ENCODE measurements at places on chromosomes 5 and 9.

GRCh38 chr5:114369680-114370417, 8.0 kb downstream of the KCNN2 start:
- H3K27ac ChIP-seq: no peak overlapping the region
- no peaks in the 10 kb centered on the region for H3K27me3 ChIP-seq
- H3K36me3 ChIP-seq: no peaks in the 10 kb centered on the region
- no peak for DNase-seq

GRCh38 chr9:131402738-131403492, 9.0 kb downstream of the PRRC2B start:
- H3K4me3 ChIP-seq: peak overlapping the region; percentile 21
- DNase-seq: no peak
- peaks cover 70% of the 10 kb centered on the region for H3K4me1 ChIP-seq
- no peaks in the 10 kb centered on the region for H3K36me3 ChIP-seq
- H3K27me3 ChIP-seq: no peaks in the 10 kb centered on the region

DNA sequence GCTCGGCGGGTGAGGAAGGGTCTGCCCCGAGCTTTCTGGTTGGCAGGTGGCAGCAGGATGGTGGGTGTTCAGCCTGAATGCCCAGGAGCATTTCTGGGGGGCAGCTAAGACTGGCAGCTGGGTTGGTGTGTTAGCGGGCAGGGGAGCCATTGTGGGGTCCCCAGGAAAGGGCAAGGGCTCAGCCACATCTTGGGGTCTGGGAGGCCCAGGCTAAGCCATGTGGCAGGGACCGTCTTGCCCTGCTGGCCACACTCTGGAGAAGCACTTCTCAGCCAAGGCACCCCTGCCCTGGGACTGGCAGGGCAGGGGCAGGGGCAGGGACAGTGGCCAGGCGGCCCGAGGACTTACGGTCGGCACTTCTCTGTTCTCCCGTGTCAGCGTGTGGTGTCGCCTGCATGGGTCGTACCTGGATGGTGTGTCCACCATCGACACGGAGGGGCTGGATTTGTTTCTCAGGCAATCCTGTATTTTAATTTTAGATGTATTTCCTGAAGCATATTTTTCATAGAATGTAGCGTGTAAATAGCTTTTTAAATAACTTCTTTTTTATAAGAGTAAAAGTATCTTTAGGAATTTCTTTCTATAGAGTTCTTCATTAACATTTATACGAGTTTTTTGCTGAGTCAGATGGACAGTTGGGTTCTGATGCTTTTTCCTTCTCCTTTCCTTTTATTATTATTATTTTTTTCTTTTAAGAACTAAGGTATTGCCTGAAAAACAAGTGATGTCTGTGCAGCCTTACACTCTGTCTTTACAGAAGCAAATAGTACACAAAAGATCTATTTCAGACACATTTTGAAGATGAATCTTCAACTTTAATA, 102.0 kb downstream of the PHF2 start:
- no peaks in the 10 kb centered on the region for H3K27me3 ChIP-seq
- H3K36me3 ChIP-seq: peaks cover 71% of the 10 kb centered on the region
- peaks cover 10% of the 10 kb centered on the region for H3K4me1 ChIP-seq
- no peak overlapping the region for H3K27ac ChIP-seq
- no peak for DNase-seq

DNA sequence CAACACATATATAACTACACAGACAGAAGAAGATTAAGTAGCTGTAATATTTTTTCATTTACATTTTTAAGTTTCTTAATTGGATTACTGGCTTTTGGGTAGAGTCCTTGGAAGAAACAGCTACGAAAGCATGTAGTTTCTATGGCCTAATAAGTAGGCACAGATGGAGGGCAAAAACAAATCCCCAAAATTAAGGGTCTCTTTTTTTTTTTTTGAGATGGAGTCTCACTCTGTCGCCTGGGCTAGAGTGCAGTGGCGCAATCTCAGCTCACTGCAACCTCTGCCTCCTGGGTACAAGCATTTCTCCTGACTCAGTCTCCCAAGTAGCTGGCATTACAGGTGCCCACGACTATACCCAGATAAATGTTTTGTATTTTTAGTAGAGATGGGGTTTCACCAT, 27.1 kb upstream of the MTMR12 start:
- H3K4me1 ChIP-seq: no peaks in the 10 kb centered on the region
- DNase-seq: no peak
- no peak overlapping the region for H3K4me3 ChIP-seq
